NCI-H1436 treated with DMSO at 0.1 percent for 48 hours (cell line): ENCODE measurements at places on chromosomes 11 and 22.

- no peak for DNase-seq
These were observed 3.3 kb upstream of the KCNJ11 start for GRCh38 chr11:17391493-17392355.

GRCh38 chr22:21865041-21865440, 2.4 kb downstream of the MAPK1 start:
- DNase-seq = no peak

GRCh38 chr22:28252539-28252938, 333.5 kb upstream of the PITPNB start:
- no peak for DNase-seq

DNA sequence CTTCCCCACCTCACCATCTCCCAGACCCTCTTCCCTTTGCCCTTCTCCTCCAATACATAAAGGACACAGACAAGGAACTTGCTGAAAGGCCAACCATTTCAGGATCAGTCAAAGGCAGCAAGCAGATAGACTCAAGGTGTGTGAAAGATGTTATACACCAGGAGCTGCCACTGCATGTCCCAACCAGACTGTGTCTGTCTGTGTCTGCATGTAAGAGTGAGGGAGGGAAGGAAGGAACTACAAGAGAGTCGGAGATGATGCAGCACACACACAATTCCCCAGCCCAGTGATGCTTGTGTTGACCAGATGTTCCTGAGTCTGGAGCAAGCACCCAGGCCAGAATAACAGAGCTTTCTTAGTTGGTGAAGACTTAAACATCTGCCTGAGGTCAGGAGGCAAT, 58.2 kb downstream of the TIMP3 start:
- DNase-seq = no peak

GRCh38 chr11:363948-364761, 5.1 kb upstream of the B4GALNT4 start:
- DNase-seq = peak; percentile 11

GRCh38 chr11:103035791-103036434, 56.0 kb downstream of the DCUN1D5 start:
- no peak for DNase-seq

GRCh38 chr22:41445129-41446056, 1.2 kb downstream of the TOB2 start:
- no peak for DNase-seq

GRCh38 chr11:63583357-63583677, 20.1 kb upstream of the PLAAT2 start:
- DNase-seq = no peak

GRCh38 chr11:115453693-115454490, 50.3 kb downstream of the CADM1 start:
- no peak for DNase-seq

DNA sequence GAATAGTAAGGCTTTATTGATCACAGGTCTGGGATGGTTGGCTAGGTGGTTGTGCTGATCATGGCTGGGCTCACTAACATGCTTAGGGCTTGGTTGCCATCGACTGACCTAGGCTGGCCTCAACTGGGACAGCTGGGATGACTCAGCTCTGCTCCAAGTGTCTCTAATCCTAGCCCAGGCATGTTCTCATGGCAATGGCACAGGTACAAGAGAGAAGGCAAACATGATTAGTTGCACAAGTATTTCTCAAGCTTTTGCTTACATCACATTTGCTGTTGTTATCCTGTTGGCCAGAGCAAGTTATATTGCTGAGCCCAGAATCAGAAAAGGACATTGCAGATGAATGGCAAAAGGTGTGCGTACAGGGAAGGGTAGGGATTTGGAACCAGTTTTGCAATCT, 68.5 kb upstream of the SLC35C1 start:
- DNase-seq = no peak

DNA sequence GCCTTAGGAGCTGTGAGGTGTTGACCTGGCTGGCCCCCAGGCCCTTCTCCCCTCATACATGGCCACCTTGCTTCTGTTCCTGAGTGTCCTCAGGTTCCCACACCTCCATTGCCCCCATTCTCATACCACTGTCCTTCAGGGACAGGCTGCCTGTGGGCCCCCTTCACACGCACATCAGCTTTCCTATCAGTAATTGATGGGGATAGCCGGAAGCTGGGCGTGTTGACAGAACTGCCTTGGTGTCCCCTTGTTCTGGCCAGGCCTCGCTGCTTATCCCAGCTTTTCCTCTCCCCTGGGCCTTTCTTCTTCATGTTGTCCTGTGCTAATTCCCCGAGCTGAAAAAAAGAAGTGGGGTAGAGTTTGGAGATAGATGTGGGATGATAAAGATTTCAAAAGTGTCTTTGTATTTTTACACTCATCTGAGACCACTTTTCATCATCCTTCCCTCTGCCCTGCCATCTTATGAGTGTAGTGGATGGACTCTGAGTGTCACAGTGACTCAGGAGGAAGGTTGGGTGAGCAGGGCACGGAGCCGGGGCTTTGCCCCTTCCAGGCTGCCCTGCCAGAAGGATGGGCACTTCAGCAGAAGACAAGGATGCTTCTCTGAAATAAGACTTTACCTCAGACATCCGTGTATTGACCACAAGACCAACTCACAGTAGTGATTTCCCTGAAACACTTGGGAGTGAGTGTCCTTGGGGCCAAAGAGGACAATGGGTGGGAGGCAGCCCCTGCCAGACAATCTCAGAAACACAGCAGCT, 42.8 kb downstream of the MED15 start:
- no peak for DNase-seq

DNA sequence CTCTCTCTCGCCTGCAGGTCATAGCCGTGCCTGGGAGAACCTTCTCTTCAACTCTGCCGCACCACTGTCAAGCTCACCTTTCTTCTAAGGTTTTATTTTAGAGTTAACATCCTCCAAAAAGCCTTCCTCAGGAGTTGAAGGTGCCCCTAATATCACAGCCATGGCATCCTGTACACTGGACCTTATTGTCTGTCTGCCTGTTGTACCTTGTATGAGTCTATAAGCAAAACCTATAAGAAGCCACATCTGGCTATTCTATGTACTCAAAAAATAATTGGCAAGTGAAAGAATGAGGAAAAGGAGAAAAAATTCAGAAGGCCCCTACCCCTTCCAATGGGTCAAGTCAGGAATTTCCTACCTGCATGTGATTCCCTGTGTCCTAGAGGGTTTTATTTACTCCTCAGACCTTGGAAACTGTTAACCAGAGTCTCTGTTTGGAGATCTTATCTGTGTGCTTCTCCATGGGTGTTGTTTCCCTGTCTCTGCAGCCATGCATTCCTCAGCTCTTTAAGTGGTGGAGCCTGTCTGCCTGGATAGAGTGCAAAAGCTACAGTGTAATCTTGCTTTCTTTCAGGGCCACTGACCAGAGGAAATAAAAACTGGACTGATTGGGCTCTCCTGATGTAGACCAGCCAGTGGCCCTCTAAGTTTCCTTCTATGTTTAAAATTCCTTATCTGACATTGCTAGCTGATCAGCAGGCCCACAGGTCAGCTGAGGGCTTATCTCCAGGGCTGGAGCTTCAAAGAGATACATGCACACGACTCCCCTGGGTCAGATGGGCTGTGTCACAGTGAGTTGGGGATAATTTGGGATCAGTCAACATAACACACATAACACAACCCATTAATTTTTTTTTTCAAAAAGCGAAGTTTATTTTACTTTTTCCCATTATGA, 37.6 kb upstream of the TMEM135 start:
- no peak for DNase-seq

- DNase-seq = no peak
These were observed 50.6 kb downstream of the SGSM3 start for GRCh38 chr22:40421082-40421350.

GRCh38 chr11:68298659-68299516, 13.5 kb upstream of the LRP5 start:
- no peak for DNase-seq

DNA sequence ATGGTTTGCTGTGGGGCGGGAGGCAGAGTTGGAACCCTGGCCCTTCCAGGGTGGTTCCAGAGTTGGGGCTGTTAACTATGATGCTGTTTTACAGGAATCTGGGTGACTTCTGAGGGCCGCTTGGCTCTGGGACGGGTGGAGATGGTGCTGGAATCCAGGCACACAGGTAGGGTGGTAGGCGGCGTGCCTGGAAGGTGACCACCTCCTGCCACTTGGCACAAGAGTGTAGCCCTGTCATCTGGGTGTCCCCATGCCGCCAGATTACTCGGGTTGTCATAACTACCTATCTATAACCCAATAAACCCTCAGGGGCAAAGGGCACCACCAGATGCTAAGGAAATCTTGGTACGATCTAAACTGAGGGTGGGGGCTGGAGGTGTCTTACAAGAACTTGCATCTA, 1.3 kb downstream of the CARS1 start:
- DNase-seq = no peak
